ENCODE measurements at places on chromosomes 4 and X.

DNA sequence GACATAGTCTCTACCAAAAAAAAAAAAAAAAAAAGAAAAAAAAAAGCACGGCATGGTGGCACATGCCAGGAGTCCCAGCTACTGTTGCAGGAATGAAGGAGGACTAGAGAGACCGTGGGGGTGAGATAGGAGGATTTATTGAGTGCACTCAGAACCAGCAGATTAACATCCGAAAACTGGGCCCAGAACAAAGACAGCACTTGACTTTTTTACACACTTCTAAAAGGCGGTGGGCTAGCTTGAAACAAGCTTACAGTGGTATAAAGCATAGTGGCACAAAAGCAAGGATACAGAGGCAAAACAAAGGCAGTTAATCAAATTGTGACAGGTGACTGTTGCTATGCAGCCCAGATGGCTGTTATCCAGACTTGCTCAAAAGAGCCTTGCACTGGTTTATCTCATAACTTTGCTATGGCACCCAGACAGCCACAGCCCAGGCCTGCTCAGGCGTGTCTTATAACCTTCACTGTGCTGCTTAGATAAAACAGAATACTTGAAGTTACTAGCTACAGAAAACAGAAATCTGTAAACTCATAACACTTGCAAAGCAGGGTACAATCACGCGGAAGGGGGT, 9.9 kb upstream of the PI4K2B start:
- no peaks in the 10 kb centered on the region for H3K36me3 ChIP-seq
- no peak overlapping the region for H3K27ac ChIP-seq
- DNase-seq: peak; percentile 64

- H3K27me3 ChIP-seq: no peaks in the 10 kb centered on the region
- H3K4me3 ChIP-seq: no peak overlapping the region
- DNase-seq: no peak
- no peak overlapping the region for H3K27ac ChIP-seq
- H3K4me1 ChIP-seq: no peaks in the 10 kb centered on the region
Measured at GRCh38 chr4:132642016-132642817, 506.9 kb upstream of the PCDH10 start.

DNA sequence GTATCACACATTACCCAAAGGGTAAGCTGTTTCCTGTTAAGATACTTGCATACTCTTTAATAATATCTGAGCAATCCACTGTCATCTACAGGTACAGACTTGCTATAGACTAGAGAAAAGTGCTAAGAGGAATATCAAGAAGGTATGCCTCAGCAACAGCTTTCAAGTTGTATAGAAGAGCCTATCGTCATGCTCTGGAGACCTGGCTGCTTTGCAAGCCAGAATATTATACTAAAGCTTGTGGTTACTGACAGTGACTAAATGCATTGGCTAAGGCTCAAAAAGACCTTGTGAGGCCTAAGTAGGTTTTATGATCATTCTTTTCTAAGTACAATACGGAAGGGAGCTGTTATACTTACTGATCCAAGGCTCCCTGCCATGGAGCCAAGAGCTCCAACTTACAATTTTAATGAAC, 11.3 kb downstream of the LAMP2 start:
- no peak overlapping the region for H3K27ac ChIP-seq
- H3K4me1 ChIP-seq: peaks cover 16% of the 10 kb centered on the region
- peak; percentile 32 for DNase-seq
- no peaks in the 10 kb centered on the region for H3K36me3 ChIP-seq
- no peaks in the 10 kb centered on the region for H3K27me3 ChIP-seq

DNA sequence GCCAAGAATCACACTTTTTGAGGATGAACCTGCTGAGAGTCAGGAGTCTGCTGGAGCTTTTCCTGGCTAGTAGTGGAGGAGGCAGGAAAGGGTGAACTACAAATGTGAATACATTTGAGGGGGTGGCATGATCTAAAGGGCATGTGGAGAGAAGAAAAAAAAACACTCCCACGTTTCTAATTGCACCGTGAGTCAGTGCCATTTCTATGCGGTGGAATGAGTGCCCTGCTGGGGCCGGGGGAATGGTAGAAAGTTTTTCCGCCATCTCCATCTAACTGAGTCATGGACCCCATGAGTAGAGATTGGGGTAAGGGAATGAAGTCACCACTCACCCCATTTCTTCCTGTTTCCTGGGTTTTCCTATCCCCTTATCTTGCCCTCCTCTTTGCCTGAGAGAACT, 19.8 kb downstream of the BEX3 start:
- H3K4me3 ChIP-seq: no peak overlapping the region
- H3K36me3 ChIP-seq: no peaks in the 10 kb centered on the region
- no peaks in the 10 kb centered on the region for H3K27me3 ChIP-seq

DNA sequence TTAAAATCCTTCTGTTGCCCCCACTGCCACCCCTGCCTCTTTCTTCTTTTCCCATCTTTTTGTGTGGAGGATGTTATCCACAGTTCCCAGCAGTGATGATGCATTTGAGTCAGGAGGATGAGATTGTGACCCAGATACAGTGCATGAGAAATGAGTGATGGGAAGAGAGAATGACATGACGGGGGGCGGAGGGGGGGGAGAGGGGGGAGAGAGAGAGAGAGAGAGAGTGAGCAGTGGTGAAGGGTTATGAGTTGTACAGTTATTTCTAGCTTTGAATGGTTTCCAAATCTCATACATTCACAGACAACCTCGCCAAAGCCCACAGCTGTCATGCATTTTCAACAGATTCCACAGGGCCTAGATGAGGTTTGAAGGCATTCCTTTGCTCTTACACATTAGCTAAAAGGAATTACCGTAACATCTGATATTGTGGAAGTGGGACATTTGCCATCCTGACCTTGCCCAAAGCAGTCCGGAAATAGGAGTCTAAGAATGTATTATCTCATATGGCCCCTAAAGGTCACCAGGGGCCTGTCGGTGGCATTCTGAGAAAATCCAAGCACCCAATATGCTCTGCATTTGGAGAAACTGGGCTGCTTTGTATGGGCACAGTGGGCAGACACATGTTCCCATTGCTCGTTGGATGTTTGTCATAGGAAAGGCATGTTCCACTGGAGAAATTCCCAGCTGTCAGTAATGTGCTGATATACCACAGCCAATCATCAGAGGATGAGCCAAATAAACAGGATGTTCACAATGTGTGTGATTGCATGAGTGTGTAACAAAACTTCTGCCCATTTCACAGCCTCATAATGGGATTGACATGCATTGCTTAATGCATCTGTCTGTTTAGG, 435.8 kb downstream of the SPRY1 start:
- DNase-seq: no peak
- H3K4me1 ChIP-seq: no peaks in the 10 kb centered on the region
- no peak overlapping the region for H3K4me3 ChIP-seq
- H3K36me3 ChIP-seq: no peaks in the 10 kb centered on the region
- H3K27ac ChIP-seq: no peak overlapping the region

- H3K4me3 ChIP-seq: peak overlapping the region; percentile 6
- no peaks in the 10 kb centered on the region for H3K36me3 ChIP-seq
- no peaks in the 10 kb centered on the region for H3K27me3 ChIP-seq
- H3K4me1 ChIP-seq: peaks cover 40% of the 10 kb centered on the region
- peak overlapping the region; percentile 58 for H3K27ac ChIP-seq
Measured at GRCh38 chr4:165133150-165133549, 20.5 kb upstream of the TMEM192 start.

DNA sequence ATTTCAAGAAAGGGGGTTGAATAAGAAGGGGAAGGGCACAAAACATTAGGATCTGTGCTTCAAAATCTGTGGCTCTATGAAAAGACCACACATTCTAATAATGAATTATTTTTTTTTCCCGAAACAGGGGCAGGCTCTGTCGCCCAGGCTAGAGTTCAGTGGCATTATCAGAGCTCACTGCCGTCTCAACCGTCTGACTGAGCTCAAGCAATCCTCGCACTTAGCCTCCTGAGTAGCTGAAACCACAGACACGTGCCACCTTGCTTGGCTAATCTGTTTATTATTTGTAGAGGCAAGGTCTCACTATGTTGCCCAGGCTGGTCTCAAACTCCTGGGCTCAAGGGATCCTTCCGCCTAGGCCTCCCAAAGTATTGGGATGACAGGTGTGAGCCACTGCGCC, 33.4 kb downstream of the ACSL1 start:
- no peak overlapping the region for H3K4me3 ChIP-seq
- H3K27me3 ChIP-seq: no peaks in the 10 kb centered on the region
- H3K4me1 ChIP-seq: peaks cover 5% of the 10 kb centered on the region
- no peak overlapping the region for H3K27ac ChIP-seq
- peaks cover 19% of the 10 kb centered on the region for H3K36me3 ChIP-seq

Data from B cell (primary cell).